ENCODE measurements at places on chromosomes 12 and 14.

DNA sequence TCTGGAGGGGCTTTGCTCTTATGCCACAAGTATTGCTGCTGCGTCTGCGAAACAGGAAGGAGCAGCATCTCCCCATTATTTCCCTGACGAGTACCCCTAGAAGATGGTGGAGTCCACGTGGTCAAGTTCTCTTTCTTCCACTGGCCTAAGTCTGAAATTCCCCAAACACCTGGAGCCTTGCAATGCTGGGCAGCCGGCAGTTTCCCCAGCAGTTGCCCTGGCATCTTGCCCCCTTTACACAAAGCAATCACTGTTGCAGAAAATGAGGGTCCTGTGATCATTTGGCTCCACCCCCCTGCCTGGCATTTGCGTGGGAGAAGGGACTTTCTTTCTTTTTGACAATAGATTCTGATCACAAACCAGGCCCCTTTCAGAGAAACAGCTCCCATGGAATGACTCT lies 56.9 kb downstream of the FOS start:
- no peak for DNase-seq

DNA sequence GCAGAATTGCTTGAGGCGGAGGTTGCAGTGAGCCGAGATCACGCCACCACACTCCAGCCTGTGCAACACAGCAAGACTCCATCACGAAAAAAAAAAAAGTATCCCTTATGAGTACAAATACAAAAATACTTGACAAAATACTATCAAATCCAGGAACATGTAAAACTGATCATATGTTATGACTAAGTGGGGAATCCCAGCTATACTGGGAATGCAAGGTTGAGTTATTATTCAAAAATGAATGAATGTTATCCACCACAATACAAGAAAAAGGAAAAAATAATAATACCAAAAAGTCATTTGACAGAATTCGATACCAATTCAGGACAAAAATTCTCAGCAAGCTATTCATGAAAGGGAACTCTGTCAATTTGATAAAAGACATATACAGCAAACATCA lies 32.6 kb downstream of the MOK start:
- no peak for DNase-seq

DNA sequence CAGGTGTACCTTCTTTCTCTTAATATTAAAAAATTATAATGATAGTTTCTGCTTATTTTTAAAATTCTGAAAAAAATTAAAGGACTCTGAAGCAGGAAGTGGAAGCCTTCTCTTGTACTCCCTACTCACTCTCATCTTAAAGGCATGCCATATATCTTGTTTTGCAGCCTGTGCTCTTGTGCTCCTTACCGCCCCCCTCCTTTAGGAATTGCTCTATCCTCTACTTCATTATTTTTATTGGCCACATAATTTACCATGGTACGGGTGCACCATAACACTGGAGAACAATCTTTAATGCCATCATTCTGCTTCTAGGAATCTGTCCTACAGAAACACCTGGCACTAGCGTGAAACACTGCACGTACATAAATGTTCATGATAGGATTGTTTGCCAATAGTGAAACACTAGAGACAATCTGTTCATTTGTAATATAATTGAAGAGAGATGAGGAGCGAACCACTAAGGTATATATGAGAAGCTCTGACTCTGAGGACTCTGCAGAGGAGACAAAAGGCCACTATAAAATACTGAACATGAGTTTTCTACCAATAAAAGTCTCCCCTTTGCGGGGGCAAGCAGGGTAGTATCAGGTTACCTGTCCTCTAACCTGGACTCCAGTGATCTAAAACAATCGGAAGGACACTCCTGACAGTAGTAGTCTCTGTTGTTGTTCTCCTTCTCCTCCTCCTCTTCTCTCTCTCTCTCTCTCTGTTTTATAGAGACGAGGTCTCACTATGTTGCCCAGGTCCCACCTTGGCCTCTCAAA lies 6.3 kb upstream of the NYNRIN start:
- DNase-seq = no peak

- DNase-seq = no peak
These were observed 123.0 kb downstream of the GLT1D1 start for GRCh38 chr12:128976120-128976738.

DNA sequence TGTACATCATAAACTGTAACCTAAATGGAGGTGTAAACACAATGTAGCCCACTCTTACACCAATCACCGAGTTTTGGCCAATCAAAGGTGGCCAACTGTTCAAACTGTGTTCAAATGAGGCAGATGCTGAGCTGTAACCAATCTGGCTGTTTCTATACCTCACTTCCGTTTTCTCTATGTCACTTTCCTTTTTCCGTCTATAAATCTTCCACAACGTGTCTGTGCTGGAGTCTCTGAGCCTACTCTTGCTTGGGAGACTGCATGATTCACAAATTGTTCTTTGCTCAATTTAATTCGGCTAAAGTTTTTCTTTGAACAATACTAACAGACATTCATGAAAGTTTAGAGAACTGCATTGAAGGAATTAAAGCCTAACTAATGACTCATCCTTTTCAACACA lies 547.1 kb upstream of the USP15 start:
- DNase-seq = no peak

GRCh38 chr14:22929961-22930364 lies 787 bp upstream of the PRMT5 start:
- no peak for DNase-seq

GRCh38 chr12:52149651-52150241 lies 42.1 kb downstream of the KRT80 start:
- no peak for DNase-seq

Measured in KG1 (cell line).